ENCODE measurements at places on chromosomes 7 and 10.

DNA sequence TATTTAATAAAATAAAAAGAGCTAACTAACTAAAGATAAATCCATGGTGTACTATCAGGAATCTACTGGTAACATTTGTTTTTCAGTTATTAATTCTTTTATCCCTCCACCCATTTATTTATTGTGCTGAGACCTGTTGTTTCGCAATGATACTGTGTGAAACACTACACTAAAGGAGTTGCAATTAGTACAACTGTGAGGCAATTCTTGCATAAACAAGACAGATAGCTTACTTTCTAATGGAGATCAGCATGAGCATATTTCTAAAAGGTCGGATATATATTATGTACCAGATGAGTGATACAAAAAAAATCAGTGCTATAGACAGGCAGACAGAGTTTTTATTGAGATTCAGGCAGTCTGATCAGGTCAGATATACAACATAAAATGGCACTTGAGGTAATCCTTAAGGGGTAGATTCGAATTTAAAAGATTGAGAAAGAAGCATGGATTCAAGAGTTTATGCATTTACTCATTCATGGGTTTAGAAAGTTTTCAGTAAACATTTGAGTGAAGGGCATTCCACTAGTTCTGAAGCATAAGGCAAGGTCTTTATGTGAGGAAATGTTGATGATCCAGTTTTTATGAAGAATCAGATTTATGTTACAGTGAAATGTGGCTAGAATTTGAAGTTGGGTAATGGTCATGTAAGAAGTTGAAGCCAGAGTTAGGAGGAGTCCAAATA, 147.6 kb downstream of the POLR1F start:
- no peak for DNase-seq

GRCh38 chr7:76296743-76297740, 5.4 kb upstream of the HSPB1 start:
- no peak for DNase-seq

- DNase-seq: no peak
Measured at GRCh38 chr10:33416209-33416608, 81.7 kb upstream of the NRP1 start.

DNA sequence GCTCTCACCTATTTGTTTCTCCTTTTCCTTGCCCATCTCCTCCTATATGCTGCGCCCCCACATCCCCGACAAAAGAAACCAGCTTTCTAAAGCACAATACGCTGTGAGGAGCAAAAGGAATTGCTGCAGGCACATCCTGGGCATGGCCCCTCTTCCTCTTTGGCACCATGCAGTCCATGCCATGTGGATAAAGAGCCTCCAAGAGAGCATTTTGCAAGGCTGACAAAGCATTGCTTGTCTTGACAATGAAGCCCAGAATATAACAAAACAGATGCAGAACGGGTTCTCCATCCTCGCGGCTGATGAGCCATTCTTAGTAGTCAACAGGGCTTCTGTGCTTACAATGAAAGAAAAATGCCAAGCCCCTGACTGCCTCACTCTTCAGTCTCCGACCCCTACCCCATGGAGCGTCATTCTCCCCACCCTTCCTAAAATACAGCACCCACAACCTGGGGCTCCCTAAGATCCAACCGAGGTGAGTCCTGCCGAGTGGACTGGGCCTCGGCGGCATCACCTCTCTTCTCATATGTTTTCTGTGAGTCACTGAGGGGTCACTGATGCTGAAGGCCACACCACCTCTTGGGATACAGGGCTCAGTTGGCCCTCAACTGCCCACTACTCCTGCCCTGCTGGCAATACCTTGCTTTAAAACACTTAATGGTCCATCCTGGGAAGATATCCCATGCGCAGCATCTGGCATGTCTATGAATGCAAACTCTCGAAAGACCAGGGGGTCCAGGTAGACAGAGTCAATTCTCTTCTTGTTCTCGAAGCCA, 47.5 kb downstream of the GSDME start:
- no peak for DNase-seq

DNA sequence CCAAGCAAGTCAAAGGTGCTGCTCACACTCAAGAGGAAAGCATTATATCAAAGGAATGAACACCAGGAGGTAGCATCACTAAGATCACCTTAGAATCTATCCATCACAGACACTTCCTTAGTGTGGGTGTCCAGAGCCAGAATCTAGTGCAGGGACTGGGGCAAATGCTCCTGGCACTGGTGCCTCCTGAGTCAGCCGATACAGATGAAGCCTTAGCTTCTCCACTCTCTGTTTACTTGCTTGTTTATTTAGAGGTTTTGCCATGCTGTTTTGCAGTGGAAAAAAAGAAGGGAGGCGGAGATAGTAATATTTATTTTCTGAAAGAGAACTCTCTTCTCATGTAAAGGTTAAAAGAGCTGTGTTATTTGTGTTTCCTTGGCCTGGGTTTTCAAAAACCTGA, 303.1 kb downstream of the WDR11 start:
- no peak for DNase-seq

- DNase-seq: no peak
Measured at GRCh38 chr10:86979296-86979818, 11.1 kb downstream of the ADIRF start.

- no peak for DNase-seq
Measured at GRCh38 chr7:153657182-153657800, 394.9 kb upstream of the DPP6 start.

- DNase-seq: no peak
Measured at GRCh38 chr10:116198676-116199035, 74.3 kb downstream of the GFRA1 start.

GRCh38 chr10:124265776-124266467, 152.8 kb downstream of the OAT start:
- no peak for DNase-seq

GRCh38 chr7:150939466-150939865, 38.7 kb downstream of the KCNH2 start:
- DNase-seq: no peak

DNA sequence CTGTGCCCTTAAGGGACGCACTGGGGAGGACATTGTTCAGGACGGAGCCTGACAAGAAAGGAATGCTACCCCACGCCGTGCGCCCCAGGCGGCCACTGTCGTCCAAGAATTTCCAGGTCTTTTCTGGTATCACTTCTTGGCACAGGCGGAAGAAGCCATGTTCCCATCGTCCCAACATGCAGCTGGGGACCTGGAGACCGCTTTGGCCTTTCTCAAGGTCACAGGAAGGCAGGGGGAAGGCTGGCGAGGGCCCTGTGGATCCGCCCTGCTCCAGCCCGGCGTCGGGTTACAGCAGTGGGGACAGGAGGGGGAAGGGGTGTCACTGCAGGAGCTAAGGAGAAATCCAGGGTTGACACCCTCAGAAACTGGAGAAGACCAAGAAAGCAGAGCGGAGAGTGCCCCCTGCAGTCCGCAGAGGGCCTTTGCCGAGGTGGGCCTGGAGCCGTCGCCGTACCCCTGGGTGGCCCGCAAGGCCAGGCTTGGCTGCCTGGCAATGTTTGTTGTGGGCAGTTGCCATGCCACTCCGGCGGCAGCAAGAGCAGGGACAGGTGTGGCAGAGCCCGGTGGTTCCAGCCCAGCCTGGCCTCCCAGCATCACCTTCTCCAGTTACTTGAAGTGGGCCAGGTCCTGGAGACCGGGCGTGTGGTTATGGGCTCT, 104.1 kb downstream of the LHPP start:
- no peak for DNase-seq

DNA sequence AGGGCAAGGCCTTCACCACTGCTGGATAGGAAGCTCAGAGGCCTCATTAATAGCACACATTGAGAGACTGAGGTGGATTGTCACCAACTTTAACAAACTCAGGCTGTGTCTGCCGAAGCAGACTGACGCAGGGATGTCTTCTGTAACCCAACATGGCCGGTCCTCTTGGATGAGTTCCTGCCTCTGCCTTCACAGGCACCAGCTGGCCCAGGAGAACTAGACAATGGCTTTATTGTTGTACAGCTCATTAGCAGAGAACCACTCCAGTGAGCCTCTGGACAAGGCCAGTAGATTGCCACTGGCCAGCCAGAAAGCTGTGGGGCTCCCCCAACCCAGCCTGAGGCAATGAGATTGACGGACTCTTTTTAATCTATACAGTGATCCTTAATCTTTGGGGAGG, 9.4 kb downstream of the NODAL start:
- DNase-seq: no peak

- no peak for DNase-seq
Measured at GRCh38 chr10:101123815-101124617, 7.1 kb upstream of the TLX1 start.

DNA sequence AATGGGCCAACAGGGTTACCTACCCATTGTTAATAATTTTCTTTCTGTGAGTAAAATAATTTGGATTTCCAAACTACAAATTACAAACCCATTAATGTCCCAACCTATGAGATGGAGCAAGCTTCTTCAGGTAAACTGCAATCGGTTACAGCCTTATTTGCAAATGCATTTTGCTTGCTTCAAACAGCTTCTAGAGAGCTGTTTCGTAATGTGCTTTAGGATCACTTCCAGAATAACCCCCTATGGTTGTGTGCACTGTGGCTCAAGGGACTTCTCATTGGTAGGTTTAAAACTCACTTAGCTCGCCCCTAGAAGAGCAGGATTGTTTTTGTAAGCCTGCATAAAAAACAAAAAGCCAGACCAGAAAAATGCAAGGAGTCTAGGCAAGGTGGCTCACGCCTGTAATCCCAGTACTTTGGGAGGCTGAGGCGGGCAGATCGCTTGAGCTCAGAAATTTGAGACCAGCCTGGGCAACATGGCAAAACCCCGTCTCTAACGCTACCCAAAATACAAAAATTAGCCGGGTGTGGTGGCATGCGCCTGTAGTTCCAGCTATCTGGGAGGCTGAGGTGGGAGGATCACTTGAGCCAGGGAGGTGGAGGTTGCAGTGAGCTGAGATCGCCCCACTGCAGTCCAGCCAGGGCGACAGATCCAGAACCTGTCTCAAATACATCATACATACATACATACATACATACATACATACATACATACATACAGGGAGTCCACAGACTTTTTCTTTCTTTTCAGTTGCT, 3.3 kb upstream of the MAP3K8 start:
- DNase-seq: no peak
